ENCODE measurements at places on chromosomes 2 and 18.

GRCh38 chr2:109269706-109270504, 140.9 kb downstream of the SH3RF3 start:
- DNase-seq, result no peak

DNA sequence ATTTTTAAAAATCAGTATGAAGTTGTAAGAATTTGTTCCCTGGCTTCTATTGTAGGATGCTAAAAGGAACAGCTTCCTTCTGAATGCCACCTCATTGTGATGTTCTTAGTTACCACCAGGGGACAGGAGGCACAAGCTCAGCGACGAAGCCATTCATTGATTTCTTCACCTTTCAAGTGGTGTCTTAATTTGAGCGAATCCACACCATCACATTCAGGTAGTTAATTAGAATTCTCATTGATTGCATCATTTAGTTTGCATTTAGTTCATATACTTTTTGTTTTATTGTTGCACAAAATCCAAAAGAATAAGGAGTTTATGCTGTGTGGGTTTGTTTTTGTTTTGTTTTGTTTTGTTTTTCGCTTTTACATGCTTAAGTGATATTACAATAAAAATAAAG, 23.1 kb downstream of the CYP27C1 start:
- no peak for DNase-seq

GRCh38 chr18:39421276-39421675, 1855.7 kb upstream of the CELF4 start:
- DNase-seq, result no peak

DNA sequence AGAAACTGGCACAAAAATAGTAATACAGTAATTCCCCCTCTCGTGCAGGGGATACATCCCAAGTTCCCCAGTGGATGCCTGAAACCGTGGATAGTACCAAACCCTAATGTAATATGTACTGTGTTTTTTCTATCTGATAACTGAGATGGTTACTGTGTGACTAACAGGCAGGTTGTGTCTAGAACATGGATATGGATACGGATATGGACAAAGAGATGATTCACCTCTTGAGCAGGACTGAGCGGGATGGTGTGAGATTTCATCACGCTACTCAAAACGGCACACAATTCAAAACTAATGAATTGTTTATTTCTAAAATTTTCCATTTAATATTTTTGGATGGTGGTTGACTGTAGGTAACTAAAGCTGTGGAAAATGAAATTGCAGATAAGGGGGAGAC, 3.4 kb downstream of the MBD1 start:
- no peak for DNase-seq

DNA sequence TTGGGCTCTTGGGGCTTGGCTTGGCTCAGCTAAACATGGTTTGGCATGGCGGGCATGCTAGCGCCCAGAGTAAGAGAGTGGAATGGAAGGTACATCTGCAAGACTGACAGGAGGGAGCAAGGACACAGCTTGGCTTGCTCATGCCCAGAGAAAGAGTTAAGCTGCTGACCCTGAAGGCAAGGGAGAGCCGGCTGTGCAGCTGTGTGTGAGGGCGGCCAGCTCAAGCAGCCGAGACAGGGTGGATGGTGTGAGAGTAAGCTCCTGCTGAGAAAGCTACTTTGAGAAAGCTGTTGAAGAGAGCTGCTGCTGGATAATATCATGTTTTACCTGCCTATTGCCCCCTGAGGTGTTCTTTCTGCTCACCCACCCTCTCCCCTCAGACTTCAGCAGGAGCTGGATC, 135.6 kb downstream of the CCBE1 start:
- DNase-seq, result no peak

- DNase-seq, result no peak
Observed at GRCh38 chr2:239523954-239524330, 123.1 kb upstream of the HDAC4 start.

DNA sequence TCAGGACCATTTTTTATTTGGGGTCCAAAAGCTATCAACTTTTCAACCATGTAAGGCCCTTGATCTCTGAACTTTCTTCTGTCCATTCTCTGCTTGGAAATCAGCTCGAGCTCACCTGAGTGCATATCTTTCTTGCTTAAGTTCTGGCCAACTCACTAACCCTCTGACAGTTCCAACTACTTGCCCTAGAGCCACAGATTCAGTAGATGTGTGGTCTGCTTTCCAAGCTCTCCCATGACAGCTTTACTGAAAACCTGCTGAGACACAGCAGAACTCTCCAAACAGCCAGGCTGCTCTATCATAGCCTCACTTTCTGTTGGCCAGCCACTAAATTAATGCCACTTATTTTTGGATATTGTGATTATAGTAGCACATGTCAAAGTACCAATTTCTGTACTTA, 21.2 kb upstream of the IKZF2 start:
- DNase-seq, result no peak

GRCh38 chr2:39902103-39902502, 123.0 kb upstream of the THUMPD2 start:
- DNase-seq, result no peak

DNA sequence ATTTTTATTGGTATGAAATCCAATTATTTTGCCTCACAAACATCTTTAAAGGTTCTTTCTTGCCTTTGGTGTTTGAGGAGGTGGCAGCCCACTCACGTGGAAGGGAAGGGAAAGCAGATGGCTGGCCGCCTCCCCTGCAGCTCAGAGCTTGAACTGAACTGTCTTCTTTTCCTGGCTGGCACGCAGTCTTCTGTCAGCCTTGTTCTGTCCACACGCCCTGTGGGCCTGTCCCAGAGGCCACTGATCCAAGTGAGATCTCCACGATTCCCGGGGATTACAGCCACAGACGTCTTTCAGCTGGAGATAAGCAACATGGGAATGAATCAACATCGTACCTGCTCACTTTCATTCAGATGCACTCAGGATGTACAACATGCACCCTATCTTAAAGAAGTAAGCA, 73.3 kb downstream of the TMEM18 start:
- no peak for DNase-seq
